ENCODE measurements at places on chromosomes 7 and 10.

DNA sequence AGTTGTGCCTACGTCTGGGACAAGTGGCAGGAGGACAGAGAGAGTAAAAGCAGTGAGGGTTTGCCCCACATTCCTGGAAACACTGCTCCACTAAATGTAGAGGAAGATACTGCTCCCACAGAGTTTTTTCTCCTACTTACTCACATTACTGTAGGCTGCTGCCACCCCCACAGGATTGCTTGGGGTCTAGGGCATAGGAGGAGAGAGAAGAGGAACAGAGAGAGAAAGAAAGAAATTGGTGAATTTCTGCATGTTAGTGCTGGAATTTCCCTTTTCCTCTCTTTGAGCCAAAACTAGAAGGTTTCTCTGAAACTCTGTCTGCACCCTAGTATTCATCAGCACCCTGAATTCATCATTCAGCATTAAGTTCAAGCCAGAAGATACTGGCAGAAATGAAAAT is 397.9 kb downstream of the INHBA start:
- DNase-seq: no peak

- DNase-seq: no peak
These were observed 236.1 kb downstream of the NXPH1 start for GRCh38 chr7:8669501-8669851.

- peak; percentile 55 for DNase-seq
These were observed 82.7 kb downstream of the NOC3L start for GRCh38 chr10:94279835-94280709.

DNA sequence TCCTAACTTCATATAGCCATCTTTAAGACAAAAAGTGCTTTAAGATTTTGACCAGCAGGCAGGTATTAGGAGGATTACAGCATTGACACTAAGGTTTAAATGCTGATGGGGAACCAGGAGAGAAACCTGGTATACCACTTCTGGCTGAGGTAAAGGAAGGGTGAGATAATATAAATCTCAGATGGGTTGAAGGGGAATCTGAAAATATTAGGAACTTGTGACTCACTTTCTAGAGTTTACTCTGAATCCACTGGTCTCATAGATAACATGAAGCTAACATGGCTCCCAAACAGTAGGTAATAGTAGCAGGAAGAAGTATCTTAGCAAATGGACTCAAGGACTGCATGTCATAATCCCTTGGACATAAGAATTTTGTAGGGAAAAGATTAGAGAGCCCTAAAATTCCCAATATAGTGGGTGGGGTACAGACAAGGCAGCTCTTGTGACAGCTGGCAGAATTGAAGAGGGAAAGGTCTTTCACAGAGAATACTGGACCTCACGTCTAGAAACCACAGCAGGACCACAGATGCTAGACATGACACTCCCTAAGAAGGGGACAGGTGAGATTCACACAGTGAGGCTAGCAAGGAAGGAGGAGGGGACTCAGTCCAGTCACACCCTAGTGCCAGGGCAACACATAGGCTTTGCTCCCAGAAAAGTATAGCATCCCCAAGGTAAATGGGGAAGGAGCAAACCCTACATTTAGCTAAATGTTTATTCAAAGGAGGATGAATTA is 3.5 kb downstream of the PTTG1IP2 start:
- no peak for DNase-seq

- DNase-seq: no peak
These were observed 116.1 kb downstream of the NT5C2 start for GRCh38 chr10:103077020-103077419.

GRCh38 chr10:60343254-60343653 is 46.4 kb downstream of the ANK3 start:
- DNase-seq: no peak

- no peak for DNase-seq
These were observed 106.1 kb downstream of the EBLN1 start for GRCh38 chr10:22111705-22112104.

- DNase-seq: no peak
These were observed 55.7 kb downstream of the CCDC3 start for GRCh38 chr10:12945690-12946359.

DNA sequence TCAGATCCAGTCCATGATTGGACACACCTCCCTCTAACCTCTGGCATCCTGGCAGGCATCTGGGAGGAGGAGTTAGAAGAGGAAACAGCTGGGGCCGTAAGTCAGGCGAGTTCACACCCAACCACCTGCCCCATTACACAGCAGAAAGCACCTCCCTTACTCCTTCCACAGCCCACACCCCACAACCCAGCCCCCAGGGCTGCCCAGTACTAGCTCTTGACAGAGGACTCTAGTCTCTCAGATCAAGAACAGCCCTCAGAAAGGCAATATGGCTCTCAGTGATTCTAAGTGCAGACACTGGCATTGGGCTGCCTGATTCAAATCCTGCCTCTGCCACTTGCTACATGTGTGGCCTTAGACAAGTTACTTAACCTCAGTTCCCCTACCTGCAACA is 34.1 kb downstream of the KCNMA1 start:
- DNase-seq: peak; percentile 4

- no peak for DNase-seq
These were observed 202.1 kb downstream of the HECW1 start for GRCh38 chr7:43314379-43315158.

DNA sequence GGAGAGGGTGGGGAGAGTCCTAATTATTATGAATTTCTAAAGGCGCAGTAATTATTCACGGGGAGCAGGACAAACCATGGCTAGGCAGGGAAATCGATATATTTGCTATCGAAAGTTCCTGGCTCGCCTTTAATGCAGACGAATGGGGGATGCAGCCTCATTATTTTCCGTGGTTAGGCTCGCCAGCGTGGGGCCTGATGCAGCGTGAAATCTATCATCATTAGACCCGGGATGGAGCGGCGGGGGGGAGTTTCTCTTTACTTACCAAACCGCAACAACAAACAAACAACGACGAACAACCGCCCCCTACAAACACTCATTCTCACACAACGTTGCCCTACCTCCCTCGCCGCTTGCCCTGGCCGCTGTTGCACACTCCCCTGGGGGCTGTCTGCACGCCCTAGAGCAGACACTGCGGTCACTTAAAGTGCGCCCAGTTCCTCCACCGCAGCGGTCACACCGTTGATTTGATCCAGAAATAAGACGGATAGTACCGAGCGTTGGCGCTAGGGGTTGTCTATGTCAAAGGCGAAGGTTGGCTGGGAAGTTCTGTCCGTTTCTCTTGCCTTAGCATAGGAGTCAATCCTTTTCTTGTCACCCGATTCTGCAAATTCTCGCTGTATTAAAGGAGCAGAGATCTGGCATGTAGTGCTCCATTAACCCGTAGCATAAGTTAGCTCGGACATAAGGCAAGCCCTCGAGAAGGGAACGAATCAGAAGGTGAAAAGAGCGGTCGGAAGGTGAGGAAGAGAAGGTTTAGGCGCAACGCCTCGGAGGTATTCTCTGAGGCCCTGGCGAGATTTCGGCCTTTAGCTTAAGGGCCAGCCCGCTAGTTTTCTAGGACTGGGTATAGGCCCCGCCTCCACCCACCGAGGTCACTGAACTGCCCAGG is 10.4 kb downstream of the NXPH1 start:
- DNase-seq: no peak

GRCh38 chr10:121071901-121072300 is 220.7 kb downstream of the WDR11 start:
- no peak for DNase-seq

DNA sequence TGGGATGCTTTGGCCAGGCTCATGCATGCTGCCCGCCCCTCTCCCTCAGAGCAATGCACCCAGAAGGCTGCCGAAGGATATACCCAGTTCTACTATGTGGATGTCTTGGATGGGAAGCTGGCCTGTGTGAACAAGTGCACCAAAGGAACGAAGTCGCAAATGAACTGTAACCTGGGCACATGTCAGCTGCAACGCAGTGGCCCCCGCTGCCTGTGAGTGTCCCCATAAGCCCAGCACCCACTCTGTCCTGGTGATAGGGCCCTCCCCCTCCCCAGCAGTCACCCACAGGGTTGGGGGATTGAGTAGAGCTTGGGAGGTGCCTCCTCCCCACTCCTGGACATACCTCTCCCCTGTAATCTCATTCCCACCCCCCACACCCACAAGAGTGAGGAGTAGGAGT is 7.0 kb upstream of the MUC17 start:
- DNase-seq: no peak

DNA sequence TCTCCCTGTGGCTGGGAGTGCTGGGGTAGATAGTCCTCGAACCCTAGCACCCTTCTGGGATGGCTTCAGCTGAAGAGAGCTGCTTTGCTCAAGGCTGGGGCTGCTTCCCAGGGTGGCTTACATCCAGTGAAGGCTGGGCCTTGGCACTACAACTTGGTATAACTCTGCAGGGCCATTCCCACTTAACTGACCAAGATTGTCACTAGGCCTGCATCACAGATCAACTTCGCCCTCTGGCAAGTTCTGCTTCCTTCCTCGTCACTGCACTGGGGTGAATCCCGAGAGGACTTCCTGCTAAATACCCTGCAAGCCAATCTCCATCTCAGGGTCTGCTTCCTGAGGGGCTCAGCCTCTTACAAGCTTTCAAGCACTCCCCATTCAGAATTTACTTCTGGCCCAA is 195.2 kb downstream of the DOCK4 start:
- no peak for DNase-seq

DNA sequence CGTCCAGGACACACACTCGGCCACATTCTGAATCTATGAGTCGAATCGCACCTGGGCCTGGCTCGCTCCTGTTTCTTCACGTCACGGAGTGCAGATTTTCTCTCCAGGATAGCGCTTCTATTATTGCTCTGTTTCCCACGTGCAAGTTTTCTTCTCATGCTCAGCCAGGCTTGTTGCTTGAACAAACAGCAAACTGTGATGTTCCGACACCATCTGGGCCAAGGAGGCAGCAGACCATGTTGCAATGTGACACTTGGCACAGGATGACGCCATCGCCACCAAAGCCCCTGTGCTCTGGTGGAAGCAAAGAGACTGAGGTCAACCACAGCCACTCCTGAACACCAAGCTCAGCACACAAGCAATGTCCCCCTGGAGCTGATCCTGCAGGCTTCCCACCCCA is 507.1 kb upstream of the ADARB2 start:
- no peak for DNase-seq

GRCh38 chr10:30873411-30873810 is 158.3 kb downstream of the ZNF438 start:
- DNase-seq: no peak

- DNase-seq: no peak
These were observed 263.4 kb downstream of the BICC1 start for GRCh38 chr10:58775960-58776567.

DNA sequence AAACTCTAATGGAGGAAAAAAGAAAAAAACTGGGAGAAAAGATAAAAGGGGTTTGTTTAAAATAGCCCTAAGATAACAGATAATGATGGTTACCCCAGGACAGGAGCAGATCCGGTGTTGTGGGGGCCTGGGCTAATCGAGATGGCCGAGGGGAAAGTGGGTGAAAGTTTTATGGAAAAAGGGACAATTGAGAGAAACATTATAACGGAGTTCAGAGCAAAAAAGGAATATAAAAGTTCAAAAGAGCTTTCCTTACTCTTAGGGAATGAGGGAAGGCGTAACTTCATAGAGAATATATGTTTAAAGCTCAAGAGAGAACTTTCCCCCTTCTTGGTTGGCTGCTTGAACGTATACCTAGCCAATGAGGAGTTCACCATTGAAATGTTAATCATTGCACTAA is 131.4 kb downstream of the BAMBI start:
- DNase-seq: no peak

DNA sequence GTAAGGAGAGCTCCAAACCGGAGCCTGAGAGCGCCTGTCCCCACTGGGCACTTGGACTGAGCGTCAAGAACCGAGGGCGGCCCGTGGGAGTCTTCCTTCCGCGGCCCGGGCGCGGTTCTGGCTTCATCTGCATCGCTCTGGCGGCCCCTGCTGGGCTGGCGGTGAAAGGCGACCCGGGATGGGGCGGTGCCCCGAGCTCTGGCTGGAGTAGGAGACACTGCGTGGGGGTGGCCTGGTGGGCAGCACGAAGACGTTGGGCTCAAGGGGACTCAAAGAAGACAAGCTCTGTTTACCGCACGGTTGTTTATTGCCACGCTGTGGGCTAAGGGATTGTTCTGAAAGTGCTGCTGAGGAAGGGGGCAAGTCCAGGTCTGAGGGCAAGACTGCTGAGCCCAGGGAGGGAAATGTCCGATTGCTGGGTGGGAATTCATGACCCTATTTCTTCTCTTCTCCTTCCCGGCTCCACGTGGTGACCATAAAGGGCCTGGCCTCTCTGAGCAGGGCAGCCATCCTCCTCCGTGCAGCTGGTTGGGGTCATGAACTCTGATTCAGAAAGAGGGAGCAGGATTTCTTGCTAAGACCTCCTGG is 29.8 kb downstream of the PLAU start:
- peak; percentile 69 for DNase-seq
